ENCODE measurements at places on chromosomes 6 and 20.

DNA sequence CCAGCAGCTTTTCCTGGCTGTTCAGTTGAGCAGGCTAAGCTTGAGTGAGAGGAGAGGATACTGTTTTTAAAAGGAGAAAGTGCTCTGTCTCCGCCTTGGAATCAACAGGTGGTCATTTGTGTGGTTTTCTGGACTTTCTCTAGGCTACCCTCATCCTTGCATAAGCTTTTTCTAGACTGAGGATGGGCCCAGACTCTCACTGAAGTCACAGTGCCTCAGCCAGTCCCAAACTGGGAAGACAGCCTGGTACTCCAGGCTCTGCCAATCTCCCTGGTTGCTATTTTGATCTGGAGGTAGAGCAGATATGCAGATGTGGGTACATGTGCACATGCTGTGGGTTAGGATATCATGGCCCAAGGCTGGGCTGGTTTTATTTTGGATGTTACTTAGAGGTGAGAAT is 7.0 kb downstream of the SCUBE3 start:
- no peak for DNase-seq

DNA sequence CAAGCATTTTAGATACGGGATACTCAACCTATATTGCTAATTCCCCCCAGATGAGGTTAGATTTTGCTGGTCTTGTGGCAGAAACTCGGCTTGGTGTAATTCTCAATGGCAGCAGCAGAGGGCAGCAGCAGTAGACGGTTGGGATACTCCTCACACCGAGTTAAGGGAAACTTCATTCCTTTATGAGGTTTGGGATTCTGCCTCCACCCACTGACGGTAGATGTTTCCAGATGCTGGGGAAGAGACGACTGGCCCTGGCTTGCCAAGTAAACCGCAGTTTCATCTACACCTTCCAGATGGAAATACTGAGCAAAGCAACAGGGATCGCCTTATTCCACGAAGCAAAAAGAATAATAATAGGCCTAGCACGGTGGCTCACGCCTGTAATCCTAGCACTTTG is 8.2 kb upstream of the TBC1D7 start:
- peak; percentile 87 for DNase-seq

DNA sequence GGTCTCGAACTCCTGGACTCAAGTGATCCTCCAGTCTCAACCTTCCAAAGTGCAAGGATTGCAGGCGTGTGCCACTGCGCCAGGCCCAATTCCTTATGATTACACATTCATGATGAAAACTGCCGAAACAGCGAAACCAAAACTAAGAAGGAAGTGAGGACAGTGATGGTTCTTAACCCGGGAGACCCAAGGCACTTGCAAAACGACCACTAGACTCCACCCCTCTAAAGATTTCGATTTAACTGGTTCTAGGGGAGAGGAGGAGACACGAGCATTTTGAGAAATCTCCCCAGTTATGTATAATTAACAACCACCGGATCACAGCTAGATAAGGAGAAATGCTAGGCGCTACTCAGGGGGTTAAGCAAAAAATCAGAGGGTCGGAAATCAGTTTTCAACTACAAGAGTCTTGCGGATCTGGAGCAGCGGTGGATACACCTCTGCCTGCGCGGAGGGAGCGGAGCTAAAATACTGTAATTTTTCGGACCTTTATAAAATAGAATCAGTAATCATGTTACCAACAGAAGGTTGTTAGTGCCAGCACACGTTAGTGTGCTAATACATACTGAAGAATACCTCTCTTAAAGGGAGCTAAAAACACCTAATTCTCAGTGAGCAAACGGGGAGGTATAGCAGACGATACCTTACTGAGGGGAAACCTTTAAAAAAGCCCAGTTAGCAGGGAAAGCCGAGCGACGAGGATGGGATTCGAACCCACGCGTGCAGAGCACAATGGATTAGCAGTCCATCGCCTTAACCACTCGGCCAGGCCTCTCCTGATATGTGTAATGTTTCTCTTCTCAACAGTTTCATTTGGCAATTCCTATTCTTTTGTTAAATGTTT is 60.0 kb upstream of the BTN3A2 start:
- DNase-seq: peak; percentile 89

- DNase-seq: no peak
Measured at GRCh38 chr6:128574402-128574801, 54.0 kb upstream of the PTPRK start.

DNA sequence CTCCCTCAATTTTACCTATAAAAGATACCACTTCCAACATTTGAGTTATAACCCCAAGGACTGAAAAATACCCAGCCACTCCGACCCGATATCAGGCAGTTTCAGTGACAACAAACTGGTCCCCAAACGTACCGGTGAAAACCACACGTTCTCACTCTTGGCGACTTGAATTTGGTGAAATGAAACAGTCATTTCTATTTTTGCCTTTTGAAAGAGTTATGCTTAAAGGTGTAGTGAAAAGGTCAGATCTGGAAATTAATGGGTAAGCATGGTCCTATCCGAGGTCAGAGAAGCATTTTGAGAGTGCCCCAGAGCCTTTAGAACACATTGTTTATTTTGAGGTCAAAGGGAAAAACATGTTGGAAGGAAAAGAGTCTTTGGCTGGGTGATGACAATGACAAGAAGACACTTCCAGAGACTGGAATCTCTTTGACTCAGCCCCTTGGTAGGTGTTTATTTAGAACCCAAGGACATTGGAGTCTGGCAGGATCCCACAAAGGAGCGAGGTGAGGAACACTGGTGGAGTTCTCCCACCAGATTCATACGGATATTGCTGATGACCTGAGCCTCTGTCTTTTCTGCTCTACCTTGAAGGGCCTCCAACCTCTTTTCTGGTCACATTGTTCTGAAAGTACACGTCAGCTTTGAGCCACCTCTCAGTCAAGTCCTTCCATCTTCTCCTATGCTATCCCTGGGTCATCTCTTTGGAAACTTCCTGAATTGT is 235.0 kb downstream of the GMPR start:
- peak; percentile 31 for DNase-seq

GRCh38 chr20:36856691-36857635 is 19.0 kb upstream of the TLDC2 start:
- DNase-seq: peak; percentile 46

DNA sequence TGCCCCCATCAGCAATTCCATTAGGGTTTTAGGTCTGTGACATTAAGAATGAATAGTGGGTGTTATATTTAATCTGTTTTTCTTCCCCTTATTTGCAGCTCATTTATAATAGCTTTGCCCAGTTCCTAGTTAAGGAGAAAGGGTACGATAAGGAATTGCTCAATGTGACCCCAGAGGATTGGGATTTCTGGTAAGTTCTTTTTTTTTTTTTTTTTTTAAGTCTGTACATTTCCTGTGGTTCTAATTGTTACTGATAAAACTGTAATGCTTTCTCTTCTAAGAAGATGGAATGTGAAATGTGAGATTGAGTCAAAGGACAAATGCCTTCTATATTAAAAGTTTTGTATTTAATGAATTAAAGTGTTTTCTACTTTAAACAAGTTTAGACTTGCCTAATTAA is 5.5 kb downstream of the NT5DC1 start:
- no peak for DNase-seq

DNA sequence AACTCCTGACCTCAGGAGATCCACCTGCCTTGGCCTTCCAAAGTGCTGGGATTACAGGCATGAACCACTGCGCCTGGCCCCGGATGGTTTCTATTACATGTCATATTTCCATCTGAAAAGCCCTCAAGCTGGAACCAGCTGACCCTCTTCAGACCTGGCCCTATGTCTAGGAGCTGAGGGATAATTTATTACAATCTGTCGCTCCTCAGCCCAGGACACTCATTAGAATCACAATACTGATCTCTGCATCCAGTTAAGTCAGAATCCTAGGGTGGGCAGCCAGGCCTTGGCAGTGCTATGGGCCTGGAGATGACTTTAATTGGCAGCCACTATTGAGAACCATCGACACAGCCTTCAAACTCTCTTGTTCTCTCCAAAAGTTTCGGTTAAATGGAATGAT is 162.6 kb upstream of the SNX9 start:
- no peak for DNase-seq

- no peak for DNase-seq
Measured at GRCh38 chr6:110428153-110428552, 12.8 kb upstream of the DDO start.

GRCh38 chr20:8073024-8073832 is 53.7 kb upstream of the TMX4 start:
- DNase-seq: no peak

DNA sequence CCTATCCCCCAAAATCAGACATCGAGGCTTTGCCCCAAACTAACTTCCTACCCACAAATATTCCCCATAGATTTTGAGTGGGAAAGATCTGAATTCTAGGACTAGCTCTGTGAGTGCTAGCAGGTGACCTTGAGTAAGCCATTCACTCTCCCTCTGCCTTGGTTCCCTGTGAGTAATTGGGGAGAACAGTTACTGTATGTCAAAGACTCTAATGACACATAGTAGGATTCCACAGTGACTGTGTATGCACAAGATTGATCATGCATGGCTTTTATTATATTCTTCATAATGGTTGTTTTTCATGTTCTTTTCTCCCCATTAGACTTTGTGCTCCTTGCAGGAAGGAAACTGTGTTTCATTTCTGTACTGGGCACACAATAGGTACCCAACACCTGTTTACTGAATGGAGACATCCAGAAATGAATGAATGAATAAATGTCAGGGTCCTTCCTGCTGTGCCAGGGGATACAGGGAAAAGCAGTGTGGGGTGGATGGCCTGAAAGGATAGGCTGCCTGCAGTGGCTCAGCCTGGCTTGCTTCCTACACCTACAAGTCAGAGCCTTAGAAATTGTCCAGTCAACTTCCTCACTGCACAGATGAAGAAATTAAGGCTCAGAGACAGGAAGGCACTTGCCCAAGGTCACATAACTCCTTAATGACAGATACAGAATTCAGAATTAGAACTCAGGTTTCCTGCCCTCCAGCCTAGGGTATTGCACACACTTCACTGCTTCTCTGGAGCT is 901 bp upstream of the TMEM151B start:
- DNase-seq: no peak

DNA sequence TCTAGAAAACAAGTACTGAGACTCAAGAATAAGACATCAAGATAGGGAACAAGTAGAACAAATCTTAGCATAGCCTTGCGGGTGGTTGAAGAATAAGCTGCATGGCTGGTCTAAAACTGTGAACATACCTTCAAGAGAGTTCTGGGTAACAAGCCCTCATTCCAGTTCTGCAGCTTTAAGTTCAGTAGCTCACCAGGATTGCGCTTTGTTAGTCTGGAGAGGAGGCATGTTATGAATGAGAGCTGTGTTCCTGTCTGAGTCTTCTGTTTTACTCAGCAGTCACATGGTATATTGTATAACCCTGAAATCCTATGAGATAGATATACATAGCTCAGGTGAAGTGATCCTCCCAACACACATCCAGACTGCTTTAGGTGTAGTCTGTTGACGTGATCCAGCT is 406.6 kb upstream of the IRAK1BP1 start:
- no peak for DNase-seq

- DNase-seq: no peak
Measured at GRCh38 chr20:45993197-45993951, 15.3 kb upstream of the MMP9 start.

DNA sequence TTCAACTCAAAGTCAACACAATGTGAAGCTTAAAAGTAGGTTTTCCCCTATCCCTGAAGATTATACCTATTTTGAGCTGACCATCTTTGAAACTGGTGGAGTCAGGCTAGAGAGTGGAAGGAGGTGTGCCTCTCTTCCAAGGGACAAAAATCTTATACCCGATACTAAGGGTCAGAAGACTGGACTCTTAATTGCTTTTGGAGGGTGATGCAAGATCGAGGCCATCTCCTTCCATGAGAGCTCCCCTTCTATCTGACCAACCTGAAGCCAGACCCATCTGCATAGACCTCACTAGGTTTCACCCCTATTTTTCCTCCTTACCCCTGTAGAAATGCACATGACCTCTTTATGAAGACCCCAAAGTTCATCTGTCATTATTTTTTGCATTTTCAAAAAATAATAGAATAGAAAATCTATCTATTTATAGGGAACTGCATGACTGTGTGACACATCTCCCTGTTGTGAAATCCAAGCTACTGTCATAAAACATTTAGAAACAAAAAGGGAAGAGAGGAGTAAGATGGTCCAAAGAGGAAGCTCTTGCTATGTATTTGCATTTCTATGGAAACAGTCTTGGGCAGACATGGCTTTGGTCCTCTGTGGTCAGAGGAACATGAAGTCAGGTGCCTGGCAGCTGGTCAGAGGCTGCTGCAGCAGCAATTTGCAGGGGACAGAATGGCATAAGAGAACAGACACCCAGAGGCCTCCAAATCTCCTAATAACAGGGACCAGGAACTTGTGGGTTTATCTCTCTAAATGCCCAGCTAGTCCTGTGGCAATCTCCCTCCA is 349.2 kb downstream of the MAFB start:
- DNase-seq: no peak

DNA sequence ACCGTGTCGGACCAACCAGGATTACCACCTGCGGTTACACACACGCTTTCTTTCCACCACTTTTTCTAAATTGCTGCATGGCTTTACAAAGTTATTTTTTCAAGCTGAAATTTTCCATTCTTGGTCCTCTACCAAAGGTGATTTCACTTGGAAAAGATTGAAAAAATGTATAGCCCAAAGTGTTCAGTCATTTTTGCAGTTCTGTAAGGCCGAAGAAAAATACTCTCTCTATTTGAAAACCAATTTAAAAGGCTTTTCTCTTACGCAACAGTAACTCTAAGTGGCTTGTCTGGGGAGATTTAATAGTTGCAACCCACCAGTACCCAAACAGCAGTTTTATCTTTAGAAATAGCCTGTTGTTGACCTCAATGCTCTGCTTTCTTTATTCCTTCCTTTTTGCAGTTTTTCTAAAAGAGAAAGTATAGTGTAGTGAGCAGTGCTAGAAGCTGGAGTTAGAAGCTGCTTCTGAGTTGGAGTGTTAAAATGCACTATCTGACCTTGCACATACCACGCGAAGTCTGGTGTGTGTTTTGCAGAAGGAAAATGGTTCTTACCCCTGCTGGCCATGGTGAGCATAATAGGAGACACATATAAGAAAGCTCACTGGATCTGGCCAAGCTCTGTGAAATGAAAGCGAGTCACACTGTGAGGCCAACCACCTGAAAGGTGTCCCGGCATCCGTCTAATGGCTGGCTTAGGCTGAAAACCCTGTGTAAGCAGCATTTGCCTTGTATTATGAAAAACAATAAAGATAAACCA is 271.6 kb upstream of the PRND start:
- DNase-seq: peak; percentile 2

GRCh38 chr6:163170294-163170883 is 244.1 kb upstream of the QKI start:
- DNase-seq: peak; percentile 62

GRCh38 chr6:89281779-89282246 is 33.3 kb downstream of the GABRR2 start:
- peak; percentile 69 for DNase-seq

GRCh38 chr6:116352515-116353471 is 18.0 kb upstream of the DSE start:
- DNase-seq: no peak

Measured in activated CD4-positive, alpha-beta T cell treated with anti-CD3 and anti-CD28 coated beads for 48 hours (primary cell).